Stimulated activated CD4-positive, alpha-beta T cell treated with anti-CD3 and anti-CD28 coated beads, Interleukin-15, amount 100 ng/mL, for 48 hours (primary cell): ENCODE measurements at places on chromosomes 2 and 18.

DNA sequence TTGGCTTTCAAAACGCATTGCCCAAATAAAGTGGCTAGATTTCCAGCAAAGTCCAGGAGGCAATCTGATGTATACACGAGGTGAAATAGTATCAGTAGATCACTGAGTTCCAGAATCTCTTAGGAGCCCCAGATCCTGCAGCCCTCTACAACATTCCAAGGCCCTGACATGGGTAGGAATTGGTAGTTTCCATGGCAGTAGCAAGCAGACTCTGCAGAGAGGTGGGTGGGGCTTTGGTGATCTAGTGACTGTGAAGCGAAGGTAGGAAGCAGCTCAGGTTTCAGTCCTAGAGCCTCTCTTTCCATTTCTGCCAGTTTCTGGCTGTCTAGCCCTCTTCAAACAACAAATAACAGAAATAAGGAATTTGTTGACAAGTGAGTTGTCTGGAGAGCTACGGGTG lies 13.8 kb upstream of the SGPP2 start:
- DNase-seq: no peak

DNA sequence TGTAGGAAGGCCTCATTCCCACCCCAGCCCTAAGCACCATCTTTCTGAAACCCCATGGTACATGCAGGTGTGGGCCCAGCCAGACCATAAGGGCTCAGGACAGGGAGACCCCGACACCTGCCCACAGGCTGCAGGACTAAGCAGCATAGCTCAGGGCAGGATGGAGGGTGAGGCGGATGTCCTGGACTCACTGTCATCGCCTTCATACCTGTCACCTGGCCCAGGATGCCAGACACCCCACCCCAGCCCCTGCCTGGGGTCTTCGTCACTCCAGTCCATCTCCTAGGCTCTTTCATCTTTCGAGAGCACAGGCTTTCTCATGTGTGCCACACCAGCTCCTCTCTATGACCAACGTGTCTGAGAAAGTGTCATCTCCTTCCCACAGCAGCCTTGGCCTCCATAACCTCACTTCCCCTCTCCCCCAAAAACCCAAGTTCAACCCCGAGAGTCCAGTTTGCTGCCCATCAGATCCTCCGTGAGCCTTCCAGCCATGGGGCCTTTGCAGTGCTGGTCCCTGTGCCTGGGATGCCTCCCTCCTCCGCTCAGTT lies 71.5 kb downstream of the EMX1 start:
- no peak for DNase-seq

DNA sequence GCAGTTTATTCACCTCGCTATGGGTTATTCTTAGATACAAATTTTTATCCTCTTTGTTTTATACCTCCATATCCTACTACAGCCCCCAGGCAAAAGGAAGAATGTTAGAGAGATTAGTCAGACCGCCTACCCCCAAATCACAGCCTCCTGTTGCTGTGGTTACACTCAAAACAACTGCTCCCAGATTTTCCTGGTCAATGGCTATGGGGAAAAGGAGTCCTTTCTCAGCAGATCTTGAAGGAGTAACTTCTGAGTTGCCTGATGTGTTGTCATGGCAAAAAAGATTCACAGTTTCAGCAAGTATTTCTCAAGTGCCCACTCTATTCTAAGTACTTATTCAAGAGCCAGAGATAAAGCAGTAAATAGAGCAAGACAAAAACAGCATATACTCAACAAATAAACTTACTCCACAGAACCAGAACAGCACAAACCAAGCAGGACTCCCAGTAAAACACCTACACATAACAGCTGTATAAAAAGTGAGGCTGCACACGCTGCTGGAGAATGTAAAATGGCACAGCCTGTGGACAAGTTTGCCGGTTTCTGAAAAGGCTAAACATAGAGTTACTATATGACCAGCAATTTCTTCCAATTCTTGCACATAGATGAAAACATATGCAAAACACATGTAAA lies 104.8 kb downstream of the NOL10 start:
- DNase-seq: no peak

- no peak for DNase-seq
These were observed 29.2 kb downstream of the SPATS2L start for GRCh38 chr2:200335657-200336056.

DNA sequence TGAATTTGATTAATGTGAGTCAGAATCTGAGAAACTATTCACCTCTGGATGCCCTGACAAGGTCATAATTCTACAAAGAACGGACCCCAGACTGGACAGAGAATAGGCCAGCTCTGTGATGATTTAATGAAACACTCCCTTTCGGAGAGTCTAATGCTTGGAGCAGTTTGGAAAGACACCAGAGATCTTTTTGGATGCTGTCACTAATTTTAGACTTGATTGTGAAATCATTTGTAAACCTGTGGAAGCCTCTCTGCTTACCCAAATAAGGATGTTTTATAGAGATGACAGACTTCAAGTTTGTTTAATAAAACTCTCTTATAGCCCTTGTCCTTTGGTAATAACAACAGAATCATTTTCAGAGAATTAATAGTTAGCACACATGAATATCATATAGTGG lies 83.5 kb downstream of the MYL12B start:
- no peak for DNase-seq

DNA sequence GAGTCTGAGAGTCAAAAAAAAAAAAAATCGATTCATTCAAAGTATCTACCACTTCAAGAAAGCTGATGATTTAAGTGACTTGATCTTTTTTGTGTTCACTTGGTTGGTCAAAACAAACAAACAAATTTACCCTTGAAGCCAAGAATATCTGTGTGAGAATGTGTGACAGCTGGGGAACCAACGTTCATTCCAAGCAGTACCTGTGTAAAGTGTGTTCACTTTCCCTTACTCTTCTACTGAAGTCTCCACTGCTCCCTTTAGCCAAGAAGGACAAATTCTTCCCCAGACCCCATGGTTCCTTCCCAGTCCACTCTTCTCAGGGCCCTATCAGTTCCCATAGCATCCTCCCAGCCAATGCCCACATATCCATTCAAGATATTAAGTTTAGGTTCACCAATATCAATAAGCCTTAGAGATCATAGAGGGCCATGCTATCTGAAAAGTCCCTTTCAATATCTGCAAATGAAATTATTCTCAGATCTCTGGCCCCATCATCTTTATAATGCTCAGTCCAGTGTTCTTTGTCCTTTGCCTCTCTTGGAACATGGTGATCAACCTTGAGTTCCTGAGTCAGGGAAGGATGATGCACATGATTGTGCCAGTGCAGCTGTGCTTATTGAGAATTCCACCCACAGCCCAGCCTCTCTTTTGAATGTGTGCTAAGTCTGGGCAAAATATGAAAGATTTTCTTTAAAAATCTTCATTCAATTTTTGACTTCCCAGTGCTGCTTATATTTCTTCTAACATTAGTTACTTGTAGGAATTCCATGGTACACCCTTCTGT lies 82.8 kb upstream of the DTNA start:
- no peak for DNase-seq

DNA sequence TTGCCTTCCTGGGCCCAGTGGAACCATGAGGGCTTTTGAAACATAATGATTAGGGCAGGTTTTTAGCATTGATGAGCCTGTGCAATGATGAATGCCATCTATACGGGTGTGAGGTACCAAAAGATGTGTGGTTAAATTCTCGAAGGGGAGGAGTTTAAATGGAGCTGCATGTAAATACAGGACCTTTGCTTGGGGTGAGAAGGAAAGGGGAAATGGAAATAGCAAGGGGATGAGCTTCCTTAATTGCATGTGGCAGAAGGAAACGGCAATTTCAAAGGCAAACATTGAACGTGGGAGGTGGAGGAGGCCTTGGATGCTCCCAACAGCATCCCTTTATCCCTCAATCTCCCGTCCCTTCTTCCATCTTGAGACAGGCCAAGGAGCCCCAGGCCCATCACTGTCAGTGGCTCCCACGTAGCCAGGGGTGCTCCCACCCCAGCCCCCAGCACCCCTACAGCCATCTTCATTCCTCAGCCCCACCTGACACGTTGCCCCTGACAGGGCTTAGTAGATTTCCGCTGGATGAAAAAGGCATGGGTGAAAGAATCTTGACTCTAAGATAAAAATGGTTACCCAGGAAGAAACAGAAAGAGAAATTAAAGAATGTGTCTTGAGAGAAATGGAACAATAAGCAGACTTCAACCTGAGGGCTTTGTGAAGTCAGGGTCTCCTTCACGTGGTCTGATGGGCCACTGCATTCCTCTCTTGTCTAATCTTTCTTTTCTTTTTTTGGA lies 32.5 kb downstream of the INPP5D start:
- DNase-seq: no peak

DNA sequence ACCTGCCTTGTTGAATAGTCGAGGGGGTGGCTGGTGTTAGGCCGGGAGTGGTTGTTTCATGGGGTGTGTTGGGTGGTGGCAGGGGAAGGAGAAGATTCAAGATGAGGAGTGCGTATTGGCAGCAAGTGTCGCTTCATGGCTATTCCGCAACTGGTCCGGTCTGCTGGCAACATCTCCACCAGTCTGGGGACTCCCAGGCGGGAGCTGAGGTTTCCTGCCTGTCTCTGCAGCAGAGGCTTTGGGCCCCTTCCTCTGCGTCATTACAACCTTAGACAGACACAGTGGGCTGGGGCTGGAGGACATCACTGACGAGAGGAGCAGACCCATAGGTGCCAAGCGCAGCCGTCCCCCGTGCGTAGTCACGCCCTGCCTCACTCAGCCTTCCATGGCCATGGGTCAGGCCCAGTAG lies 64.0 kb upstream of the MCFD2 start:
- DNase-seq: no peak

GRCh38 chr18:55228707-55229106 lies 269.4 kb upstream of the CCDC68 start:
- no peak for DNase-seq

DNA sequence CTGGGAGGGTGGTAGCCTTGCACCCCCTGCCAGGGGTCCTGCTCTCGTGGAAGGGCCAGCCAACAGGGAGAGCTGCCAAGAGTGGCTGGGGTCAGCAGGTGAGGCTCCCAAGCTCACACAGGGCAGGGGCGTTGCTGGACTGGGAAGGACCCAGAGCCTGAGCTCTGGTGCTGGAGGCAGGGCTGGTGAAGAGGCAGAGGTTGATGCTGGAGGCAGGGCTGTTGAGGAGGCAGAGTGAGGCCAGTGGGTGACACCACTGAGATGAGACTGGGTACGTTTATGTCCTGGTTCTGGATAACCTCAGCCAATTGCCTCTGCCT lies 7.0 kb downstream of the ADRA2B start:
- no peak for DNase-seq

DNA sequence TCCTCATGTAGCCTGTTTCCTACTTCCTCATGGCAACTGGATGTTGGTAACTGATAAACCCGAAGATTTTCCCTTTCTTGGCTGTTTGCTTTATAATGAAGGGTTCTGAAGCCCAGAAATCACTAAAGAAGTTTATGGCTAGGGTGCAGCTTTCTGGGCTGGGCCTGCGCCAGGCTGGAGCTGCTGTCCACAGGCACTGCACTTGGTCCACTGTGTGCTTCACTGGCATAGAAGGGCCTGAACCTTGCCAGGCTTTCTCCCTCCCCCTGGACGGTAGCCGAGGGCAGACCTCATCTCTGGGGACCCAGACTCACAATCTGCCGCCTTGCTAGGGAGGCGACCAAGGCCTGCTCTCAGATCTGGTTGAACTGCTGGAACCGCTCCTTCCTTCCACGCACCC lies 133.3 kb upstream of the SPRED2 start:
- DNase-seq: no peak

- DNase-seq: no peak
These were observed 684.0 kb upstream of the ZEB2 start for GRCh38 chr2:145203891-145204290.

GRCh38 chr2:3597567-3597966 lies 2.7 kb downstream of the COLEC11 start:
- peak; percentile 10 for DNase-seq

GRCh38 chr2:238141541-238142318 lies 3.3 kb downstream of the KLHL30 start:
- no peak for DNase-seq

DNA sequence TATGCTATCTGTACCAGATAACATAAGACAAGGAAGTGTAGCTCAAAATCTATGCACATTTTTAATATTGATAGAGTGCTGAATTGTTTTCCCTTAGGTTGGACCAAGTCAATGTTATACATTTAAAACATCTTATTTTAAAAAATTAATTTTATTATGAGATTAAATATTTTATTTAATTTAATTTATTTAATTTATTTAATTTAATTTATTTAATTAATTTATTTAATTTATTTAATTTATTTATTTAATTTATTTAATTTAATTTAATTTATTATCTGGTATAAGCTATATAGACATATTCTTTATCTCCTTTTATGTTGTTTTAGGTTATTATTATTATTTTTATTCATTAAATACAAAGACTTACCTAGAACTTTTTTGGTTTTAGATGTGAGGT lies 551.7 kb upstream of the LRRTM1 start:
- no peak for DNase-seq

DNA sequence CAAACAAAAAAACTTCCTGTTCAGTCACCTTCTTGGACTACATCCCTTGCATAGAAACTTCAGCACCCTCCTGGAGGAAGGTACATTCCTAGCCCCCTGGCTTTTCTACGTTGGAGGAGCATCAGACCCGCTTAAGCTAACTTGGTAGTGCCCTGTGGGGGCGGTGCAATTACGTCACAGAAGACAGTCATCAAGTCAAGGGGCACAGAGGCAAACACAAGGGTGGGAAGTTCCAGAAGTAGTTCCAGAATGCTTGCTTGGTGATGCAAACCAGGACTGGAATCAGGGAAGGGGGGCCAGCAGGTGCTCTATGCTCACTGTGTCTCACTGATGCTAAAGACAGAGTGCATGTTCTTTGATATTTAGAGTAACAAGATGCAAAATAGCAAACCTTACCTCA lies 15.2 kb upstream of the AGFG1 start:
- DNase-seq: no peak

- DNase-seq: no peak
These were observed 26.5 kb upstream of the CREB1 start for GRCh38 chr2:207503234-207503633.

- no peak for DNase-seq
These were observed 170.0 kb downstream of the ZNF521 start for GRCh38 chr18:25181993-25182392.

- DNase-seq: no peak
These were observed 139.0 kb downstream of the DDX1 start for GRCh38 chr2:15730545-15731212.
